ENCODE measurements at places on chromosomes 2 and 18. TPM values are rescaled to one million over a fixed set of nuclear protein-coding genes. Genes with fewer than 3 reads are reported as not detected.

CHST9 gene
- not detected for total RNA-seq

DNA sequence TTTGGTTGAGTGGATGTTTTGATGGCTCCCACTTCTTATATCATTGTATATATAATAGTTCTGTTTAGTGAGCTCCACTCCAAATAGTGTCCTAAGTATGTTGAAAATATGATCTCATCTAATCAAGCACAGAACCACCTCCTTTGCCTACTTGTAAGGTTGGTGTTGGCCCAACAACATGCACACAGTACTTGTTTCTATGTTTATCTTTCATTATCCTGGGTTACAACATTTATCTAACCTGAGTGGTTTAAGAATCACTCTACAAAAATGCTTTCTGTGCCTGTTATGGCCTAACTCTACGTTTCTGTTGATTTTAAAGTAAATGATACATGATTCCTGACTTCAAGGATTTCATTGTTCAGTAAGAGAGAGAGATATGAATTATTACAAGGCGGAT lies 281.9 kb downstream of the FIGN start:
- no peaks in the 10 kb centered on the region for H3K36me3 ChIP-seq
- H3K27me3 ChIP-seq = peaks cover 52% of the 10 kb centered on the region

MBD1 gene
- 30.2 TPM for total RNA-seq

SH2D6 gene
- 0.12 TPM for total RNA-seq

GRCh38 chr2:205892251-205892655 lies 193.7 kb downstream of the INO80D start:
- DNase-seq = peak; percentile 41
- no peak overlapping the region for H3K4me3 ChIP-seq
- peaks cover 21% of the 10 kb centered on the region for H3K27me3 ChIP-seq
- no peaks in the 10 kb centered on the region for H3K36me3 ChIP-seq

GRCh38 chr2:129482626-129483025 lies 496.8 kb upstream of the RAB6C start:
- no peaks in the 10 kb centered on the region for H3K36me3 ChIP-seq
- 0 out of 2 replicates have a peak, but pooled peaks cover 4% of the 10 kb centered on the region for H3K27me3 ChIP-seq
- no peak overlapping the region for H3K27ac ChIP-seq
- no peak overlapping the region for H3K4me3 ChIP-seq

DNA sequence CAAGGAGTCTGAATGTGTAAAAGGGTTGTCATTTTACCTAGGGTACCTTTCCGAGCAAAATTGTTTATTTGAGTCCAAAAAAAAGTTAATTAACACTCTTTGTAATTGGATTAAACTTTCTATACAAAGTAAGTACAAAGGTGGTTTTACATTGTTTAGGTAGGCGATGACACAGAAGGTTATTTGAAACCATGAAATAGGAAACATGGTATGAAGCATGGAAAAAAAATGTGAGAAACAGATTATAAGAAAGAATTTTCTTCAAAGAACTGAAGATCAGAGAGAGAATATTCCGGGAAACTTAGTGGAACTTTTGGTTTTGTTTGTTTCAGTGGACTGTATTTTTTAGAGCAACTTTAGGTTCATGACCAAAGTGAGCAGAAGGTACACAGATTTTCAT lies 32.7 kb downstream of the CARF start:
- peaks cover 9% of the 10 kb centered on the region for H3K4me1 ChIP-seq
- no peak overlapping the region for H3K4me3 ChIP-seq
- H3K27me3 ChIP-seq = no peaks in the 10 kb centered on the region
- DNase-seq = peak; percentile 44
- H3K36me3 ChIP-seq = no peaks in the 10 kb centered on the region

GRCh38 chr2:237627441-237628246 lies at the start of gene LRRFIP1:
Gene LRRFIP1 (plus strand): TSS chr2:237627587. CDS start chr2:237627645, 58 bp downstream.
- H3K4me1 ChIP-seq = peaks cover 10% of the 10 kb centered on the region
- peak; percentile 31 for DNase-seq

IL36G gene
- 0.62 TPM for total RNA-seq

- H3K27ac ChIP-seq = no peak overlapping the region
- peak; percentile 20 for DNase-seq
- no peaks in the 10 kb centered on the region for H3K4me1 ChIP-seq
- no peak overlapping the region for H3K4me3 ChIP-seq
- H3K36me3 ChIP-seq = no peaks in the 10 kb centered on the region
Measured at GRCh38 chr18:13175754-13176210, 42.8 kb upstream of the LDLRAD4 start.

DNA sequence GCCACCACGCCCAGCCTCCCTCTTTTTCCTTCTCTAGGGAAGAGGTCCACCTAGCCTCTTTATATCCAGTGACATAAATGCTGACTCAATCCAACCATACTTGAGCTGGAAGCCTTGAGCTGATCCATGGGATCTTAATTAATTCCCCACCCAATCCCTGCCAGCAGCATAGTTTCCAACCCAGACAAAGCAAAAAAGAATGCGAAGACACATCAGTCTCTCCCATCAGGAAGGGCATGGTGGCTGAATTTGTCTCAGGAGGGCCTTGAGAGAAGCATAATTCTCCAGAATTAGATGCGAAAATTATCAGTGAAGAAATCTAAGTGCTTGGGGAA lies 22.5 kb downstream of the CASP10 start:
- H3K4me1 ChIP-seq = no peaks in the 10 kb centered on the region
- H3K36me3 ChIP-seq = no peaks in the 10 kb centered on the region

DNA sequence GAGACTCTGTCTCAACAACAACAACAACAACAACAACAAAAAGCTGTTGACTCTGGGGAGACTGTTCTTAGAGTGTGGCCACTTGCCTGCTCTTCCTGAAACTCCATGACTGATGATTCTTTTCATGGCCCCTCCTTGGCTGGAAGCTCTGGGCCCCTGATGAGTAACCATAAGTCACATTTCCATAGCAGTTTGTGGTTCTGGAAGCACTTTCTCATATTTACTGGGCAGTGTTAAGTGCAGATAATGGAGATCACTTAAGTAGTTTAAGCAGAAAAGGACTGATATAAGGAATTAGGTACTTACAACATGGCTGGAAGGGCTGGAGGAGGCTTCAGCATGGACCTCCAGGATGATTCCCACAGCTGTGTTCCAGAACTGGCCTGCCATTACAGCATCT lies 147.3 kb upstream of the DLX2 start:
- 0 out of 2 replicates have a peak overlapping the region, but pooled peaks have one; percentile 2 for H3K4me3 ChIP-seq
- H3K27ac ChIP-seq = peak overlapping the region; percentile 90
- H3K36me3 ChIP-seq = no peaks in the 10 kb centered on the region
- no peaks in the 10 kb centered on the region for H3K27me3 ChIP-seq

ABCA12 gene
- total RNA-seq = not detected

DNA sequence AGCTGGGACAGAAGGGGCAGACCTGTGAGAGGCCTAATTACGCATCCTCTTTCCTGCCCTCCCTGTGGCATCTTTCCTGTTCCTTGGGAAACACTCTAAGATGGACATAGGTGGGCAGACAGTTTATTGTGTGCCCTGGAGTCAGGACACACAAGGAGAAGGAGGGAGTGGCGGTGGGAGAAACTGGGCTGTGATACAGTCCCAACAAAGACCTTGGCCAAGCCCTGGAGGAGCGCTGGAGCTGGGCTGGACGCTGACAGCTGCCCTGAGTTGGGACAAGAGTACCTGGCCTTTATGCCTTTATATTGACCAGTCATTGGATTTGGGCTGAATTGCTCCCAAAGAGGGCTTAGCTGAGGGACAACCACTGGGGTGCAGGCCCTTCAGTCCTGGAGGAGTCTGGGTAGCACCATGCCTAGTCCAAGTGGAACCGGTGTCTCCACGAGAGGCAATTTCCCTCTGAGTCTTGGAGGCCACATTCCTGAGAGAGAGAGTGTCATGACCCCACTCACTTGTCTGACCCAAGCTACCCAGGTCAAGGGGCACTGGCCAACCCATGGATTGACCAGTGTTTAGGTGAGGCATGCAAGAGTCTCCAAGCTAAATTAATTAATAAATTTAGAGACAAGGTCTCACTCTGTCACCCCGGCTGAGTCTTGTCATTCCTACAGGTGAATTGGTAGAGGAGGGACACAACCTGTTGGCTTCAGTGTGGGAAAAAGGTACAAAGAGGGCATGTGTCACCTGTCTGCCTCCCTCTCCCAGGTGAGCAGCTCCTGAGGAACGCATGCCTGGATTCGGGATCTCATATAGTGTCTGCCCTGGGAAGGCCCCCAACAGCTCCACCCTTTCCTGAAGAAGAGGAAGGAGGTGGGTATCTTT lies 107.1 kb upstream of the ST3GAL5 start:
- no peak for DNase-seq
- no peak overlapping the region for H3K4me3 ChIP-seq
- H3K4me1 ChIP-seq = peaks cover 6% of the 10 kb centered on the region
- no peaks in the 10 kb centered on the region for H3K27me3 ChIP-seq

SESTD1 gene
- 21.3 TPM for total RNA-seq

PAX8 gene
- total RNA-seq = 2.6 TPM

DNA sequence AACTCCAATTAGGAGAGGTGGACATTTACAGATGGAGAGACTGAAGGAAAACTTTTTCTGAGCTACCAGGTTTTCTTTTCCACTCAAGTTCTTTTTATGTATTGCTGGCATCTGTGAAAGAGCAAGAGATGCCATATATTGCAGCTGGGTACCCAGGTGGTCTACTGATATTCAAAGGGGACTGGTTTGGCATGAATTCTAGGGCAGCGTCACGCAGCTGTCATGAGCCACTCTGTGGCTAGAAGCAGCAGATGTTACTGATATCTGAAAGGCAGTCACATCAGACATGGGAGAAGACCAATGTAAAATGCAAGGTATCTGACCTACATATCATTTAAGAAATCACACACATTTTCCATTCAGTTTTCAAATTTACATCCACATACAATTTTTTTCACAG lies 408.8 kb downstream of the GALNT13 start:
- no peak overlapping the region for H3K4me3 ChIP-seq
- no peaks in the 10 kb centered on the region for H3K27me3 ChIP-seq
- no peak overlapping the region for H3K27ac ChIP-seq
- H3K36me3 ChIP-seq = no peaks in the 10 kb centered on the region
- H3K4me1 ChIP-seq = no peaks in the 10 kb centered on the region

DNA sequence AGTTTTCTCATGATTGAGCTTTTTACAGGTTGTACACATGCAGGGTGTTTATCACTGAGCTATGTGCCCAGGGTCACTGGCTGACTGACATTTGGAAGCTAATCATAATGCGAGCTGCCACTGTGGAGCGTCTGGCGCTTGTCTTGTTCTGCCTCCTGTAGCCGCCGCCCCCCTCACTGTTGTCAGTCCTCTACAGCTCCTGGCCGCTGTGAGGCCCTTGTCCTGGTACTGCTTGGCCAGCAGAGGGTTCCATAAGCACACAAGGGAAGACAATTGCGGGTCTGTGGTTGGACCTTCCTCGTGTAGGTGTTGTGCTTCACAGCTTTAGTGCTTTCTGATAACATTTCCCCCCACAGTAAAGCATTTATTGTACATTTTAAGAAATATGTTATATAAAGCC lies 105.6 kb upstream of the LDLRAD4 start:
- H3K4me1 ChIP-seq = no peaks in the 10 kb centered on the region
- H3K27me3 ChIP-seq = no peaks in the 10 kb centered on the region
- no peak overlapping the region for H3K27ac ChIP-seq
- H3K4me3 ChIP-seq = no peak overlapping the region
- peak; percentile 26 for DNase-seq

MTIF2 gene
- total RNA-seq = 46.5 TPM

AQP4 gene
- total RNA-seq = not detected

PRLH gene
- total RNA-seq = not detected

- peak overlapping the region; percentile 59 for H3K27ac ChIP-seq
- no peaks in the 10 kb centered on the region for H3K27me3 ChIP-seq
- peak; percentile 73 for DNase-seq
- H3K36me3 ChIP-seq = no peaks in the 10 kb centered on the region
- H3K4me3 ChIP-seq = peak overlapping the region; percentile 13
Measured at GRCh38 chr2:27723372-27724144, 48.0 kb upstream of the MRPL33 start.

UGT1A4 gene
- not detected for total RNA-seq

GRCh38 chr18:47772374-47773248 lies 157.8 kb downstream of the SMAD2 start:
- no peaks in the 10 kb centered on the region for H3K36me3 ChIP-seq
- H3K27ac ChIP-seq = no peak overlapping the region
- H3K4me3 ChIP-seq = no peak overlapping the region
- no peaks in the 10 kb centered on the region for H3K4me1 ChIP-seq
- DNase-seq = peak; percentile 57

GRCh38 chr2:113156278-113157117 lies 17.3 kb upstream of the PSD4 start:
- no peaks in the 10 kb centered on the region for H3K36me3 ChIP-seq
- H3K27me3 ChIP-seq = no peaks in the 10 kb centered on the region
- DNase-seq = peak; percentile 28
- H3K4me1 ChIP-seq = peaks cover 30% of the 10 kb centered on the region

DNA sequence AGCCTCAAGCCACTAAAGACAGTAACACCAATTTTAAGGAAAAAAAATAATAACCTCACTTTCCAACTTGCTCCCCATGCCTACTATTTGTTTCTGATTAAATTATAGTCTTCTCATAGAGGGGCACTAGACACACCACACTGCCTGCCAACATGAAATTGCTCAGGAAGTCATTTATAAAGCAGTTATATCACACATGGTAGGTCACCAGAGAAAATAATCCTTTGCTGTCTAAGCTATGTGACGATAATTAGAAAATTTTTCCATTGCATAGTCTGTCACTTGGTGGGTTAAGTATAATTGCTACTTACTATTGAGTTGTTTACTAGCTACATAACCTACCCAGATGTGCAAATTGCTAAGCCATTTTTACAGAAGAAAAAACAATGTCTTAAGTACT lies 85.2 kb downstream of the INO80D start:
- no peak overlapping the region for H3K27ac ChIP-seq
- H3K4me1 ChIP-seq = no peaks in the 10 kb centered on the region
- peaks cover 8% of the 10 kb centered on the region for H3K36me3 ChIP-seq
- no peaks in the 10 kb centered on the region for H3K27me3 ChIP-seq

CNNM3 gene
- total RNA-seq = 12.3 TPM

GRCh38 chr2:28408764-28409599 lies 16.3 kb downstream of the FOSL2 start:
- DNase-seq = no peak
- no peak overlapping the region for H3K4me3 ChIP-seq
- H3K4me1 ChIP-seq = no peaks in the 10 kb centered on the region
- peaks cover 82% of the 10 kb centered on the region for H3K36me3 ChIP-seq
- no peak overlapping the region for H3K27ac ChIP-seq
- no peaks in the 10 kb centered on the region for H3K27me3 ChIP-seq

SERPINB4 gene
- 0.40 TPM for total RNA-seq

LDLRAD4 gene
- not detected for total RNA-seq

DNA sequence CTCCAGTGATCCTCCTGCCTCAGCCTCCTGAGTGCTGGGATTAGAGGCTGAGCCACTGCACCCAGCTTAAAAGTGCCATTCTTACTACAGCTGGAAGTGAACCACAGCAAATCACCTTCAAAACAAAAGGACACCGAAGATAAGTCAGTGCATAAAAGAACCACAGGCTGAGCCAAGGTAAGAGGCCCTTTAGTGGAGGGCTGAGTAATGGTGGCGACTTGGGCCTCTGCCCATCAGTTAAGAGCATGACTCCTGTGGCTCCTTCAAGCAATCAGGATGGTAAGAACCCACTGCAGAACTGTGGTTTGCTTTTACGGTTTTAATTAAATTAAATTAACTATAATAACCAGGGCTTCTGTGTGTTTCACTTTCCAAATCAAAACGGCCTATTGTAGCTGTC lies 75.1 kb downstream of the CTAGE1 start:
- no peaks in the 10 kb centered on the region for H3K27me3 ChIP-seq
- H3K36me3 ChIP-seq = no peaks in the 10 kb centered on the region
- peaks cover 39% of the 10 kb centered on the region for H3K4me1 ChIP-seq
- H3K27ac ChIP-seq = no peak overlapping the region
